Stimulated activated CD4-positive, alpha-beta T cell treated with anti-CD3 and anti-CD28 coated beads, Interleukin-1b, Interleukin-23, amount 100 ng/mL, for 1 hour (primary cell): ENCODE measurements at places on chromosomes 13 and 19.

DNA sequence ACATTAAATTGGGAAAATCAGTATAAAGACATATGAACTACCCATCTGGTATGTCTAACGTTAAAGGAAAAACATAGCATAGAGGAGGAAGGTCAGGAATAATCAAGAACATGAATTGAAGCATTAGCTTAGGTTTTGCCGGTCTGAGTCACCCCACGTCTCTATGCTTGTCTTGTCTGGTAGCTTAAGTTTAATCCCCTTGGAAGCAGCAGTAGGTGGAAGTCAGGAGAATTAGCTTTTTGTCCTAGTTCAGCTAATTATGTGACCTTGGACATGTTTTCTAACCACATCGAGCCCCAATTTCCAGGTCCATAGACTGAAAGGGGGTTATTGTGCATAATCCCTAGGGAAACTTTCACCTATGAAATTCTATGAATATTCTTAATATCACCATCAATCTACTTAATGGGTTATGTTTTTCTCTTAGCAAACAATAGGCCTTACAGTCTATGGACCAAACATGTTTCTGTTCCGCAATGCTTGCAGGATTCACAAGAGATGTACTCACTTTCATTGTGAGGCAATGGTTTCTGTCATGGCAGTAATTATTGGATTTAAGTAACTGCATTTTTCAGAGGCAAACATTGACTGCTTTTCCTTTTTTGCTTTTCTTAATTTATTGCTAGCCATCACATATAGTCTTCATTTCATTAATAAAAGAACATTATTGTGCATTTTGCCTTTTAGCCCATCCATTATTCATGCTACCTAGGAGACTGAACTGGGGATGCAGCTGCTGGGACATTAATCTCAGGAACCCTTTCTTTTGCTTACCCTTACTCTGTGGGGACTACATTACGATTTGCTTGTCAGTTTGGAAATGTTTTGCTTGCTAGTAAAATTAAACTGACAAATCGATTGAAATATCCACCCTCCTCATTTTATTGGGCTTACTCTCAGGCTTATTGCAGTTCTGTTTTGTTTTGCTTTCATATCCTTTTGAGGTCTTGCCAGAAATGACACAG, 304.8 kb upstream of the MAB21L1 start:
- no peak for DNase-seq

DNA sequence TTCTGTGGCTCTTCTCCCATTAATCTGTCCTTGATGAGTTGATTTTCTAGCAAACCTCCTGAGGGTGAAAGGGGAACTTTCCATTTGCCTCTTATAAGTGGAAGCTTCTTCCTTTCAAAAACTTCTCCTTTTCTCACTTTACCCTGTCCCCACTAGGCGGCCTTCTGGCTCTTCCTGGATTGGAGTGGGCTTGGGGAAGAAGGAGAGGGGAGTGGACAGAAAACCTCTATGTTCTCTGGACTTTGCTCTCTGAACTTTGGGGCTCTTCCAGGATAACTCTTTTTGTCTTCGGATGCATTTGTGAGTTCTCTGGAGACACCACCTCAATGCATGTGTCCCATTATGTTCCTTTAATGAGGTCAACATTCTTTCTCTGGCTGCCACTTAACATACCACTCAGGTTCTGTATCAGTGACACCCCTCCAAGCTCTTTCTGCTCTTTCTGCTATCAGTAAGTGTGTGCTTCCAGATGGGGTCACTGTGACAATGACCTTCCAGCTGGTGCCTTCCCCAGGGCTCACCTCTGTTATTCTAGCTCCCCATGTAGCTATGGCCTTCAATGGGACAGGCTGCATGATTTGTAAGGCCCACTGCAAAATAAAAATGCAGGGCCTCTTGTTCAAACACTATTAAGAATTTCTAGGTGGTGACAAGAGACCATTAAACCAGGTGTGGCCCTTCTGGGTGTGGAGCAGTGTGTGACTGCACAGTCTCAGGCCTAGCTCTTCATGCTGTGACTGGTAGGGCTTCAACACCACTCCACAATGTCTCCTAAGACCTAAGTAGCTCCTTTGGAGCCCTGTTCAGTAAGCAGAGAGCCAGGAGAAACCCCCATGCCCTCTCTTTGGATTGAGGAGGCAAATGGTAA, 389.2 kb downstream of the EFNB2 start:
- no peak for DNase-seq

DNA sequence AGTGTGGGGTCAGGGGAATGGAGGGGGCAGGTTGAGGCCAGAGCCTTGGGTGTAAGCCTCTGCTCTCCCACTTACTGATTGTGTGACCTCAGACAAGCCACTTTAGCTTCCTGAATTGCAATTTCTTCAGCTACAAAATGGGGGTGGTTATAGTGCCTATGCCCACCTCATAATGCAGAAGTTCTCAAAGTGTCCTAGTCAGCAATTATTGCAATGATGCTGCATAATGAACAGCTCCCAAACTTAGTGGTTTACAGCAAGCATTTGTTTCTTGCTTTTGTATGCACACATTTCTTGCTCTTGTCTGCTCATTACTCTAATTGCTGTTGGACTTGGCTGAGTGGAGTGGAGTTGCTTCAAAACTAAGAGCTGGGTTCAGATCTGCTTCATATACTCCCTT, 36.0 kb downstream of the CYP4F22 start:
- no peak for DNase-seq

- no peak for DNase-seq
These were observed 36.7 kb upstream of the C13orf42 start for GRCh38 chr13:51147732-51148131.

- DNase-seq: no peak
These were observed at the start of gene COX7A1 for GRCh38 chr19:36152352-36153091. COX7A1 (minus strand) TSS chr19:36152447; CDS start chr19:36152407, 40 bp downstream.

DNA sequence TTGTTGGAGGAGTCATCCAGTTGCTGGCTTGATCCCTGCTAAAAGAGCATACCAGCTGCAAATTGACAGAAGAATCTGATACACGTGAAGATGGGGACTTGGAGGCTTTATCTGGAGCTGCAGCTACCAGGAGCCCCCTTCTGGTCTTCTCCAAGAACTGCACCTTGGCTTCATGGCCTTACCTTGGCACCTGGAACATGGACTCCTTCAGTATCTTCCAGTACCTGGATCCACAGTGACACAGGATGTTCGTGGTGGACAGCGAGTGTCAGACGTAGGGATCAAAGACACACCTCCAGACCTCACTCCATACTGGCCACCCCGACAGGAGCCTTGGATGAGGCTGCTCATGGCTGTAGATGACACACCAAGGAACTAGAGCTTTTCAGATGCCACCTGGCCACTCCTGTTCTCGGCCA, 9.9 kb upstream of the ACSBG2 start:
- DNase-seq: peak; percentile 20

DNA sequence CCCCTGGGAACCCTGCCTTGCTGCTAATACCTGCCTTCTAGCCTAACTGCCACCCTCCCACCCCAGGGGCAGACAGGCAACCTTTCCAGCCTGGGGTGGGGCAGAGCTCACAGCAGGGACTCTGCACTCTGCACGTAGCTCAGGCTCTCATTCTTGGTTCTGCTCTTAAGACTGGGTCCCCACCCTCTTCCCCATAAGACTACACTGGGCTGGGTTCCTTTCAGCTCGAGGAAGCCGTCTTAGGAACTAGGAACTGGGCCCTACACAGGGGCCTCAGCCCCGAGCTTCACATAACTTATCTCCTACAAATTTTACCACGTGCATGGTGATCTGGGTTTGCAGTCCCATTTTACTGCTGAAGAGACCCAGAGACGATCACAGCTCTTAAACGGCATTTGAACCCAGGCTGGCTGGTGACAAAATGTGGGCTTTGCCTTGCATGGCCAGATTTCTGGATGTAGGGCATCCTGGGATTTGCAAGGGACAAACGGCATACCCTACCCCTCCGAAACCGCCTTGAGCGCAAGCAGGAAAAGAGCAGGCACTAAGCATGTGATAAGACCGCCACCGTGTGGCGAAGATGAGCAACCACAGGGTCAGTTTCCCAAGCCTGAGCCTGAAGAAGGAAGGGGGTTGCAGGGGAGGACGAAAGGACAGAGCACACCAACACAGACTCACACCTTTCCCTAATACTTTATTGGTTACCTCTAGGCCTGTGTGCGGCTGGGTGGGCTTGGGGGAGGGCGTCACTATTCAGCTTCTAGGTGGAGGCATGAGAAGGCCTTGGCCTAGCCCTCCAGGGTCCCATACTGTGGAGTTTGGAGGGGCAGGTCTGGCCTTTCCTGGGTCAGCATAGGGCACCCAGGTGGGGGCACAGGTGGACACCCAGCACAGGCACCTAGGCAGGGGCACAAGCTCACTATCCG, 5.1 kb downstream of the JUNB start:
- DNase-seq: peak; percentile 56

GRCh38 chr19:11708457-11708856, 30.3 kb downstream of the ZNF823 start:
- no peak for DNase-seq

DNA sequence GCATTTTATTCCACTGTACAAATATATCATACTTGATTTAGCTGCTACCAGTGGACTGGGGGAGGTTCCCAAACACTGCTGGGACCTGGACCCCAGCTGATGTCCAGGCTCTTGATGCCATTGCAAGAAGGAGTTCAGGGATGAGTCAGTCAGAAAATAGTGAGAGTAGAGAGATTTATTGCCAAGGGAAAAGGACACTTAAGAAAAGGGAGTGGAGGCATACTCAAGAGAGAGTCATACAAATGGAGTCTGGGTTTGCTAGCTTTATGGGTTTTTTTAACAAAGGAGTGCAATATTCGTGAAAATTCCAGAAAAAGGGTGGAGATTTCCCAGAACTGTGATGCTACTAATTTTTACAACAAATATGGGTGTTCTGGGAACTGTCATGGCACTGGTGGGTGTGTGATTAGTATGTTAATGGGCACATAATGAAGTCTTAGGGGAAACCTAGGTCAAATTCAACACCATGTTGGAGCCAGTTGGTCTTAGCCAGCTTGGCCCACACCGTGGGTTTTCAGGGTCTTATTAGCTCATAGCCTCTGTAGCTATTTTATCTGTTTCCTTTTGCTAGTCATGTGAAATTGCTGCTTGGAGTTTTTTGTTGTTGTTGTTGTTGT, 36.2 kb downstream of the GPC6 start:
- DNase-seq: no peak

GRCh38 chr13:33543089-33543459, 257.5 kb upstream of the STARD13 start:
- peak; percentile 1 for DNase-seq

- DNase-seq: no peak
These were observed at the start of gene ATCAY for GRCh38 chr19:3880471-3881271. ATCAY (plus strand) TSS chr19:3880685; CDS start chr19:3885768, 5,083 bp downstream.

DNA sequence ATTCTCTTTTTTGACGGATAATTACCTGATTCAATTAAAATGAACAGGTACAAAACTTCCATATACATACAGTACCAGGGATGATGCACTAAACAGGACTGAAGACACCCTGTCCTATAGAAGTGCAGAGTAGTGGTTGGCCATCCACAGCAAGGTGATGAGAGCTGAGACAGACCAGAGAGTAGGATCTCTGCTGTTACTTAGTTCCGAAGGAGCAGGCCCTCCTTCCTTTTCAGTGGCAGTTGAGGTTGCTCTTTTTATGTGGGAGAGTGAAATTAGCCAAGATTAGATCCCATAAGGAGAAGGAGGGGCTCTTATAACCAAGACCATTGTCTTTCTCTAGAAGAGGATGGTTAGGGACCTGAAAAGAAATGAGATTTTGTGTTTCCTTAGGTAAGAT, 4.0 kb downstream of the PDS5B start:
- DNase-seq: no peak

DNA sequence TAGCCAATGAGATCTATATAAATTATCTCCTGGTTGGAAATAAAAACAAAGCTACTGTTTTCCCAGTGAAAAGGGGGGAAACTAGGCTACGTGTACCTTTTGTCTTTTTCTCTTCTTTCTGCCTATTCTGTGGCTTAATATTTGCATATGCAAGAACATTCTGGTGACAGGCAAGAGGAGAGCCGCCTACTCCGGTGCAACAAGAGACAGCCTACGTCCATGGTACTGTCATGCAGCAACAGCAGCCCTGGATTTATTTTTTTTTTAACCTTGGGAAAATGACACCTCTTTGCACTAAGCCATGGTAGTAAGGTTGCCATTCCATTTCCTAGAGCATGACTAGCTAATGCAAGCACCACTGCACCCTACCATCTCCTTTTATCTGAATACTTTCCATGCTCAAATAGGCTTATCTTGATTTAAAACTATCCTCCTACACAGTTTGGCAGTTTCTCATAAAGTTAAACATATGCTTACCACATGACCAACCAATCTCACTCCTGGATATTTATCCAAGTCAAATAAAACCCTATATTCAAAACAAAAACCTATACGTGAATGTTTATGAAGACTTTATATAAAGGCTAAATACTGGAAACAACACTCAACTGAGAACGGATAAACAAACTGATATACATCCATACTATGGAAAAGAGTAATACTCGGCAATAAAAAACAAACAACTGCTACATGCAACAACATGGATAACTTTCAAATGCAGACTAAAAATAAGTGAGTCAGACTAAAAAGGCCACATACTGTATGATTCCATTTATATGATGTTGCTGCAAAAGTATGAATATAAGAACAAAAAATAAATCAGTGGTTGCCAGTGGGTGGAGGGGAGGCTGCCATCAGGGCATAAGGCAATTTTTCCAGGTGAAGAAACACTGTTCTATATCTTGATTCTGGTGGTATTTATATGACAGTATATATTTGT, 17.3 kb downstream of the NUFIP1 start:
- no peak for DNase-seq

DNA sequence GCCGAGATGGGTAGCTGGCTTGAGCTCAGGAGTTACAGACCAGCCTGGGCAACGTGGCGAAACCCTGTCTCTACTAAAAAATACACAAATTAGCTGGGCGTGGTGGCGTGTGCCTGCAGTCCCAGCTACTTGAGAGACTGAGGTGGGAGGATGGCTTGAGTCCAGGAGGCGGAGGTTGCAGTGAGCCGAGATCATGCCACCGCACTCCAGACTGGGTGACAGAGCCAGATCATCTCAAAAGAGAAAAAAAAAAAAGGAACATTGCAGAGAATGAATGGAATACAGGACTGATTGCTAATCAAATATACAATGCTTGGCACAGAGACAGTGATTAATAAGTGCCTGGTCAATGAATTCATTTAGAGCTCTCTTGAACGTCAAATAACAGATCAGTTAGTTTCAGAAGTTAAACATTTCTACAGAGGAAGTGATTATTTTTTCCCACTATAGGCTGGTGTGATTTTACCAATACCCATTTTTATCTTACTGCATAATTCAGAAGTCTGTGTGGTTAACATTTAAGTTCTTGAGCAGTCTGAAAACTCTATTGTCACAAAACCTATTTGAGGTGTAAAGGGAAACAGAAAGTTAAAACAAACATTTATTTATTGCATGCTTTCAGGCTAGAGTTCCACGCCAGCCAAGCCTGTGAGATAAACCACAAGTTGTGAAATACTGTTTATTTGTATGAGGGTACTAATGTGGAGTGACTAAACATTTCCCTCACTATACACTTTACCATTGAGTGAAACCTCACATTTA, 7.7 kb upstream of the TBC1D4 start:
- no peak for DNase-seq
